SW480 (cell line): ENCODE measurements at places on chromosomes 5 and 9.

DNA sequence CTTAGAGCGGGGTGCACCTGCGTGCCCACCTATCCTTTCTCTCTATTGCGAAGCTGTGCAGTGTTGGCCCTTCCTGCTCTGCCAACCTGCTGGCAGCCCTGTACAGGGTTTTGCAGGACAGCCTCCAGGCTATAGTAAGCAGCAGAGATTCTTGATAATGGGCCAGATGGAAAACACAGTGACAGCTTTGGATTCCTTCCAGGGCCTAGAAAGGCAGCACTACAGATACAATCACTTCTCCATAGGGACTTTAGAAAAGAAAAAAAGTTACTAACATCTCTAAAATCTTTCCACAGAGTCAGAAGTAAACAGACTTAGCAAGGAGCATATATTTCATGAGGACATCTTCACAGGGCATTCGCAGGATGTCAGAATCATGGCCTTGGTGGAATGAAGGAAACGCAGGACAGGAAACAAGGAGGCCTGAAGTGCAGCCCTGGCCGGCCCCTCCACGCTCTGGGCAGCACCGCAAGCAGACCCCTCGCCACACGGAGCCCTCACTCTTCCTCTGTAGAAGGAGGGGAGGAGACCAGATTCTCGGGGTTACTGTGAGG lies 172.1 kb upstream of the GAS1 start:
- DNase-seq, result no peak

GRCh38 chr9:16485160-16485559 lies 385.3 kb downstream of the BNC2 start:
- no peak for DNase-seq

GRCh38 chr5:57431759-57432158 lies 50.9 kb downstream of the ACTBL2 start:
- DNase-seq, result no peak

- peak; percentile 65 for DNase-seq
Observed at GRCh38 chr9:15306068-15306756, 804 bp downstream of the TTC39B start.

DNA sequence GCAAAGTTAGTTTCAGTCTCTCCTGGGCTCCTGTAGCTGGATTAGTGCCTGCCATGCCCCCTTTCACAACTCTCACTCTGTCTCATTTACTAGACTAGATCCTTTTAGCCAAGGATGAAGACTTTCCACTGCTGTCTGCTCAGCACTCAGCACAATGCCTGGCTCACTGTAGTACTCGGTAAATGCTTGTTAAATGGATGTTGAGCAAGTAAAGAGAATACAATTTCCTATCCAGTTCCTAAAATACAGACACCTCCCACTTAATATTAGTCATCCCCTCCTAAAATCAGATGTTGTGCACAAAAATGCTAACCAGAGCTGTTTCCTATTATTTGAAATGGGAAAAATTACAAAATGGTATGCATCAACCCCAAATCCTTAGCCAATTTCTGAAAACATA lies 195.8 kb downstream of the SREK1 start:
- DNase-seq, result no peak

GRCh38 chr5:15425766-15426165 lies 74.2 kb upstream of the FBXL7 start:
- no peak for DNase-seq

GRCh38 chr5:161544350-161544765 lies 2.2 kb downstream of the GABRB2 start:
- peak; percentile 70 for DNase-seq

DNA sequence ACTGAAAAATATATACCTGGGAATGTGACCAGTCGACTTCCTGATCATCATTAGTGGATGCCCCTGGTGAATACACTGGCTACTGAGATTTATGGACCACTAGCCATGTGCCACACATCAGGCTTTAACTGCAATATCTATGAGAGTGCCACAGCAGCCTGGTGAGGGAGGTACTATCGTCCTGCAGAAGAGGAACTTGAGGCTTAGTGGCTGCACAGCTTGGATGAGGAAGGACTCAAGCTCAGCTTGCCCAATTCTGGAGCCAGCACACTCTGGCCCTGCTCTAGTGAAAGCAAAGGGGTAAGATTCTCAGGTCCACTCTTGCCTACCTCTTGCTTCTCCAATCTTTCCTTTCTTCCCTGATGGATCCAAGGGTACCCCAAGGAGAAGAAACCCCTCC lies 129.3 kb downstream of the ENTREP1 start:
- DNase-seq, result no peak
